ENCODE measurements at places on chromosomes 2 and 18. TPM values are rescaled to one million over a fixed set of nuclear protein-coding genes. Genes with fewer than 3 reads are reported as not detected.
A peak's percentile ranks its signal among the peaks of the same experiment; 100 is the strongest.

DNA sequence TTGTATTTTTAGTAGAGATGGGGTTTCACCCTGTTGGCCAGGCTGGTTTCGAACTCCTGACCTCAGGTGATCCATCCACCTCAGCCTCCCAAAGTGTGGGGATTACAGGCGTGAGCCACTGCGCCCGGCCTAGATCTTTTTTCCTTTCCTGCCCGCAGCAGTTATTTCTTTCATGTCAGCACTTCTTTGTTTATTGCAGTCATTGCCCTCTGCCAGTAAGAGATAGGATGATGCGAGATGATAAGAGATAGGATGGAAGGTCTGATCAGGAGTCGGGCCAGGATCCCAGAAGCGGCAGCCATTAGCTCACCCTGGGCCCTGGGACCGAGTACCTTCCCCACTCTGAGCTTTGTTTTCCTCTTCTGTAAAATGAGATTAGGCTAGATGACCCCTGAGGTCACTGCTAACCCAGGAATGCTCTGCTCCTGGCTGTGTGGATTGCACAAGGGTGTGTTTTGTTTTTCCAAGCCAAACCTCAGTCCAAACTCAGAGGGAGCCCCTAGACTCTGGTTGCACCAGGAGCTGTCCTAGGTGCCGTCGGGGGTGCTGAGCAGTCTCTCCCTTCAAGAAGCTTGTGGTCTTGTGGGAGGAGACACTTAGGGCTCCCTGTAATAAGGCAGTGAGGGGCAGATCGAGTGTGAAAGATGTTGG, 63.3 kb downstream of the LPIN1 start:
- DNase-seq, result no peak

- DNase-seq, result no peak
These were observed 201.0 kb upstream of the STK17B start for GRCh38 chr2:196372276-196372809.

DNA sequence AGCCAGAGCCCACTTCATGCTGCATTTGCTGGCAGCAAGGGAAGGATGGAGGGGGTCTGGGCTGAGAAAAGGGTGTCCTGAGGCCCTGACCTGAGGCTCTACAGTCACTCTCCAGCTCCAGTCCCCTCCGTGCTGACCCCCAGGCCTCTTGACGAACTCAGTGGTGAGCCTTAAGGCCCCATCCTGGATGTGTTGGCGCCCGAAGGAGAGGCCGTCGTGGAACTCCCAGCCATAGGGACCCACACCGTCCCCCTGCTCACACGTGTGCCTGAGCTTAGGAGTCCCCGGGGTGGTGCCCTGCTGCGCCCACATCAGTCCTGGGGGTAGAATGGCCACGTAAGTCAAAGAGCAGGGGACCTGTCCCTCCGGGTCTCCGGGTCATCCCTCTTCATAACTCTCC, 776 bp downstream of the MOGS start:
- DNase-seq, result no peak

GRCh38 chr18:32548688-32549087, 78.0 kb upstream of the GAREM1 start:
- no peak for DNase-seq

DNA sequence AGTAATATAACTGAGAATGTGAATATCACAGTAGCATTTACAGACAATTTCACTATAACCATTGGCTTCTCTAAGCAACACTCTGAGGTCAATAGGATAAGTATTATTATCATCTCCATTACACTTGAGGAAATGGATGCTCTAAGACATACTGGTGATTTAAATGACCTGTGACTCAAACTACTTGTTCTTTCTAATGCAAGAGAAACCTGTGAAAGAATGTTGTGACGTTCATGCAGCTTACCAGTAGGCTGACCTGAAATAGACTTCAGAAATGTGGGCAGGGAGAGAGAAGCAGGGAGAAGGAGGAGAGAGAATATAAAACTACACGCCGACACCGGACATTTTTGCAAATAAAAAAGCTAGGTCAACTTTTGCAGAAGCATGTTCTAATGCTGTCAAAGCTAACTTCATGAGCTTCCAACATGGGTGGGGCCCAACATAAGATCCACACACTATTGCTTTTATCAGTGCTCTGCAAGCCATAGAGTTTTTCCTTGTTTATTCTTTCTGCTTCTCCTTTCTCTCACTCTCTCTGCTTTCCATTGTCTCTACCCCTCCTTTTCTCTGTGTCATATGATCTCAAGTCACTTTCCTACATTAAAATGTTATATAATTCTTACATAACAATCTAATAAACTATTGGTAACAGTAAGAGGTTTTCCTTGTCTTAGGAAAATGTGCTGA, 217.6 kb upstream of the FN1 start:
- no peak for DNase-seq

GRCh38 chr2:184906160-184906559, 307.8 kb downstream of the ZNF804A start:
- no peak for DNase-seq

GRCh38 chr2:165779706-165780105, 14.3 kb downstream of the GALNT3 start:
- no peak for DNase-seq

- no peak for DNase-seq
These were observed 107.6 kb downstream of the STRN start for GRCh38 chr2:36858551-36859365.

- peak; percentile 43 for DNase-seq
These were observed 17.2 kb downstream of the SP110 start for GRCh38 chr2:230202430-230203109.

COL5A2 gene
- 0.50 TPM for total RNA-seq

GRCh38 chr2:221018262-221018661, 553.8 kb downstream of the EPHA4 start:
- no peak for DNase-seq

- no peak for DNase-seq
These were observed 29.7 kb downstream of the TAF4B start for GRCh38 chr18:26255695-26256622.

BCL2 gene
- total RNA-seq, result 66.0 TPM

SYT4 gene
- total RNA-seq, result not detected

- no peak for DNase-seq
These were observed 56.0 kb downstream of the ABCA12 start for GRCh38 chr2:215082446-215082845.

DNA sequence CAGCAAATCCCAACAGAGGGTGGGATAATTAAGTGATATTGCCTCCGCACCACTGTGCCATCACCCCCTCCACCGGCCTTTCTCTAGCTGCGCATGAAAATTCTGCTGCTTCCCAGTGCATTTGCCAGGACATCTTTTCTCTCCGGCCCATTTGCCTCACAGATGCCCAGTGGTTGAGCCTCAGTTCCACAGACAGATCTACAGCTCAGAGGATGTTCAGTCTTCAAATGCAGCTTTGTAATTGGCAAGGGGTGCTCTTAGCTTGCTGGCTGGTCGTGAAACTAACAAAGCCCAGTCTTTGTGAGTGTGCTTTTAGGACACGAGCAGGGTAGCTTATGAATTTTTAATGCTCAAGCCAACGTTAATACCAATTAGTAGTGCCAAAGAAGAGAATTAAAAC, 253.3 kb upstream of the REV1 start:
- no peak for DNase-seq

INO80D gene
- 18.9 TPM for total RNA-seq

BOLL gene
- not detected for total RNA-seq

FOXD4L1 gene
- total RNA-seq, result 0.14 TPM

CFAP65 gene
- total RNA-seq, result not detected
